Fibroblast of skin of right biceps (primary cell): ENCODE measurements at places on chromosomes 2 and 18.

DNA sequence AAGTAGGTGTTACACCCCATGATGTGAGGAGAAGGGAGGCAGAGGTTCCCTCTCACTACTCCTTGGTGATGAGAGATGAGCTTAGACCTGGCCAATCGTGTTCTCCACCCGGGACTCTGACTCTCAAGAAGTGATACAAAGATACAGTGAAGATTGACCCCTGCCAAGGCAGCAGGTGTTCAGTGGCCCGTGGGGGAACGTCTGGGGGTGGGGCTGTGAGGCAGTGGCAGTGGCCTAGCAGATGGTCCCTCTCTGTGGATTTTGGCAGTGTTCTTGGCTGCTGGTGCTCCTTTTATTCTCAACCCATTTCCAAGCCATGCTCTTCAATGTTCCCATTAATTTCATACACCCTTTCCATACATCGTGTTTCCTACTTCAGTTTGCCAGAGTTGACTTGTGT is 120.4 kb upstream of the NEDD4L start:
- no peak for DNase-seq

DNA sequence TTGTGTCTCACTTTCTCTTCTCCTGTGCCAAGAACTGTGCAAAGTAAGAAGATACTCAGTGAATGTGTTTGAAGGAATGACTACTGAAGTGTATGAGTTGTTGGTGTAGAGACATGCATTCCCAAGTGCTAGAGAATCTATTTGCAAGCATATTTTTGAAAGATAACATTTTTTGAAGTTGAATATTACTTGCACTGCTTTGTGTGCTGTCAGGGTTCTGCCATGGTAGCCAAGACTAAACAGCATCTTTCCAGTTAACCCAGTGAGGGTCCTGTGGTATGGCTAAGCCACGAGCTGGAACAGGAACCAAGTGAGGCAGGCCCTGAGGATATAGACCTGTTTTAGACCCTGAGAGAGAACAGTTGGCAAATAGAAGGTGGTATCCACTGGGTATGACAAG is 35.2 kb upstream of the EFEMP1 start:
- DNase-seq, result peak; percentile 35

DNA sequence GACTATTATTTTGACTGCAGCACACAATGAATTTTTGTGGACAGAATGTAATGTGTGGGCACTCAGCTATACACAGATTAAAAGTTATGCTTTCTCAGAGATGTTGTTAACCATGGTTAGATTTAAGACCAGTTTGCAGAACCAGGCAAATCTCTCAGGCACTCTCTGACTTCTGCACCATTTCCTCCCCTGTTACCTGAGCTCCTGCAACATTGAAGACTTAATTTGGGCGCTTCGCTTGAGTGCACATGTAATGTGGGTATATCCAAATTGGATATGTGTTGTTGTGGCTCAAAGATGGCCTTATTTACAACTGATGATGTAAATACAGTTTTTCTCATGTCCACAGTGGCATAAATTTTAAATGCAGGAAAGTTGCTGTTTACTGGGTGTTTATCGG is 469.4 kb downstream of the PTPRM start:
- no peak for DNase-seq

DNA sequence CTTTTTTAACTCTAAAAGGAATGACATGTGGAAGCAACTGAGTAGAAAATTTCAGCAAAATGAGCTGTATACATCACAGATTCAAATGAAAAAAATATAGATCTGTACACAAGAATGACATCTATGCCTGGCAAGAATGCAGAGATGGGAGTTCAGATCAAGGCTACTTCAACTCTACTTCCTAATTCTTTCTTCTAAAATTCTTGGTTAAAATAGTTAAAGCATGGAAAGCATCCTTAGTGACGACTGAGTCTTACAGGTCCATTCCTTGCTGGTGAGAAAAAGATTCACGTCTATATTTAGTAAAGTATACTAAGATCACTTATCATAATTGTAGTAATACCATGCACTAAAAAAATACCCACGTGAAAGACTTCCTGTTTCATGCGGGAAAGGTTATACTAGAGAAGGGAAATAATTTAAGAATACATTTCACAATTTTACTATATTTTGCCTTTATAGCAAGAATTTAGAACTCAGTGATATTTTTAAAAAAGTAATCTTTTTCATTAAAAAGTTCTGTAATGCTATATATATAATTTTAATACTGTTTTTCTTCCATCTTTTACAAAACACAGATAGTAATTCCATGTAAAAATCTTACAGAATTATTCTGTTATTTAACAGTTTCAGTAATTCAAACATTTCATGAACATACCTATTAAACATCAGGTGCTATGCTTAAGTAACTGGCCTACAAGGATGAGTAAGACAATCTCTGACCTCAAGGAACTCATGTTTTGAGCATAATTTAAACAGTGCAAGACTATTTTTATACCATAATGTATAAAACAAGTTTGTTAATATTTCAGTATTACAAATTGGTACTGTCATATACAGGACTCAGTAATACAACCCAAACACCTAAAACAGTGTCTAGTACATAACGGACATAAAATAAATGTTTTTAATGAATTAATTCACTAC is 159.6 kb downstream of the BAZ2B start:
- peak; percentile 56 for DNase-seq

DNA sequence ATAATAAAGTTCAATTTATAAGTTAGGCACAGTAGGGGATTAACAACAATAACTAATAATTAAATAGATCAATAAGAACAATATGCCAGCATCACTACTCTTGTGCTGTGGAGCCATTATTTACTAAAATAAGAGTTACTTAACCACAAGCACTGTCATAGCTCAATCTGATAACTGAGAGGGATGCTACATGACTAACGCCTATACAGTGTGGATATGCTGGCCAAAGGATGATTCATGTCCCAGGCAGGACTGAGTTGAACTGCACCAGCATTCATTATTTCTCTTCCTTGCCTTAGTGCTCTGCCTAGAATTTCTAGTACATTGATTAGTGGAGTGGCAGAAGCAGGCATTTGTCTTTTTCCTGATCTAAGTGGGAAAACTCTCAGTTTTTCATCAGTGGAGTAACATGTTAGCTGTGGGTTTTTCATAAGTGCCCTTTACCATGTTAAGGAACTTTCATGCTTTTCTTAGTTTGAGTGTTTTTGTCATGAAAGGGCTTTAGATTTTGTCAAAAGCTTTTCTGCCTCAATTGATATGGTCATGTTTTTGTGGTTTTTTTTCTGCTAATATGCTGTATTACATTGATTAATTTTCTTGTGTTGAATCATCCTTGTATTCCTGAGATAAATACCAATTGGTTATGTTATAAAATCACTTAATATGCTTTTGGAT is 21.7 kb downstream of the KIAA1328 start:
- DNase-seq, result peak; percentile 94

GRCh38 chr2:219929835-219930234 is 302.4 kb downstream of the SLC4A3 start:
- DNase-seq, result no peak

- no peak for DNase-seq
Observed at GRCh38 chr2:64624862-64625261, 28.9 kb downstream of the SERTAD2 start.

DNA sequence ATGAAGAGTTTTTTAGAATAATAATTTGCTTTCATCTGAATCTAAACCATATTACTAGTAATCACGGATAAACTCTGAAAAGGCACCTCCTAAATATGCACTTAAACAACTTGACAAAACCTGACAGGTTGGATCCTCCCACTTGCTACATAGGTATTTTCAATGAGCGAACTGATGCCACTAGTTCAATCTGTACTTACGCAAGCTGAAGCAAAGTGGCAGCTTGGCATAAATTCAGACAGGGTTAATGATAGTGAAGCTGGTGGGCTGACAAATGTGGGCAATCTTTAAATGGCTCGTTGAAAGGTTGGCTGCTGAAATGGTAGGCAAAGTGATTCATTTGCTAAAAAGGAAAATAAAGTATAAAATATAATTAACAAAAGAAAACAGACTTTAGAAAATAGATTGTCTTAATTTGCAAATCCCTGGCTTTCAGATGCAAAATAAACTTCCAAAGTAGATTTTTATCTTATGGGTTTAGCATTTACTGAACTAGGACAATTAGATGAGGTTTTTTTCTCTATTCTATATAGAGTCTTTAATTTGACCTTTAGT is 1713.5 kb upstream of the SLC39A10 start:
- no peak for DNase-seq

GRCh38 chr18:35050705-35051195 is 9.5 kb downstream of the MAPRE2 start:
- no peak for DNase-seq

DNA sequence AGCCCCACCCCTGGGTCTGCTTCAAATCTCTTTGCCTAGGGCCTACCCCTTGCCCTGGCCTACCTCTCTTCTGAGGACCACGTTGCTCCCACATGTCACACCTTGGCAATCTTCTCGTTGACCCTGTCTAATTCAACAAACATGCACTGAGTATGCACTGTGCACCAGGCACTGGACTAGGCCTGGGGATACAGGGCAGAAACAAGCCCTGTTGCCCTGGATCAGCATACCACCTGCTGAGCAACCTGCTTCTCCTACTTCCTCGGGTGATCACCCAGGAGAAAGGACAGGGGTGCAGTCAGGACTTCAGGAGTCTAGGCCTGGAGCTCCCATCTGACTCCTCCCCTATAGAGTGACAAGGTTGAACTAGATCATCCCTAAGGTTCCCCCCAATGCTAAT is 9.7 kb downstream of the WNT10A start:
- DNase-seq, result no peak

DNA sequence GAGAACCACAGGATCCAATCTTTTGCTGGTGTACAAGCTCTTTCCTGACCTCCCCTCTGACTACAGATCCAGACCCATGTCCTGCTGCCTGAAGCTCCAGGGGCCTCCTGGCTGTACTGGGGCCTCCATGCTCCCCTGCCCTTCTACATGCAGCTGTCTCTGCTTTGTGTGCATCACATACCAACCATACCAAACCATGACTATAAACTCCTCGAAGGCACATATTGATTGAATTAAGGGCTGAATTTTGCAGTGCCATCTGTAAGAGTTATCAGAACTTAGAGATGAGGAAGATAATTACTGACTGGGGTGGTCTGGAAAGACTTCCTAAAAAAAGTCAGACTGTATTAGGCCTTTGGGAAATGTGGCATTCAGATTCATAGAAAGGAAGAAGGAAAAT is 139.9 kb upstream of the CXCR4 start:
- DNase-seq, result no peak

DNA sequence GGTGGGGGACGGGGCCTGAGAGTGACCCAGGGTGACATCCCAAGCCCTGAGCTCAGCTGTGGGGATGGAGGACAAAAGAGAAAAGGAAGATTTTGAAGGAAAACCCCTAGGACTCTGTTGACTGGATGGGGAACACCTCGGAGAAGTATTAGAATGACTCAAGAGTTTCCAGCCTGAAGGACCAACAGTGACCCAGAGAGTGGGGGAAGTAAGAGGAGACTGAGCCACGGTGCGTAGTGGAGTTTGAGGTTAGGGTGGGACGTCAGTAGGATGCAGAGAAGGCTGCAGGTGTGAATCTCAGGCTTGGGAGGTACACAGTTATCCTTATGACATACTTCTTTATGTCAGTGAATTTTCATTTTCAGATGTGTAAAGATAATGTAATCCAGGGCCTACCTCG is 119.5 kb downstream of the NCK2 start:
- no peak for DNase-seq

DNA sequence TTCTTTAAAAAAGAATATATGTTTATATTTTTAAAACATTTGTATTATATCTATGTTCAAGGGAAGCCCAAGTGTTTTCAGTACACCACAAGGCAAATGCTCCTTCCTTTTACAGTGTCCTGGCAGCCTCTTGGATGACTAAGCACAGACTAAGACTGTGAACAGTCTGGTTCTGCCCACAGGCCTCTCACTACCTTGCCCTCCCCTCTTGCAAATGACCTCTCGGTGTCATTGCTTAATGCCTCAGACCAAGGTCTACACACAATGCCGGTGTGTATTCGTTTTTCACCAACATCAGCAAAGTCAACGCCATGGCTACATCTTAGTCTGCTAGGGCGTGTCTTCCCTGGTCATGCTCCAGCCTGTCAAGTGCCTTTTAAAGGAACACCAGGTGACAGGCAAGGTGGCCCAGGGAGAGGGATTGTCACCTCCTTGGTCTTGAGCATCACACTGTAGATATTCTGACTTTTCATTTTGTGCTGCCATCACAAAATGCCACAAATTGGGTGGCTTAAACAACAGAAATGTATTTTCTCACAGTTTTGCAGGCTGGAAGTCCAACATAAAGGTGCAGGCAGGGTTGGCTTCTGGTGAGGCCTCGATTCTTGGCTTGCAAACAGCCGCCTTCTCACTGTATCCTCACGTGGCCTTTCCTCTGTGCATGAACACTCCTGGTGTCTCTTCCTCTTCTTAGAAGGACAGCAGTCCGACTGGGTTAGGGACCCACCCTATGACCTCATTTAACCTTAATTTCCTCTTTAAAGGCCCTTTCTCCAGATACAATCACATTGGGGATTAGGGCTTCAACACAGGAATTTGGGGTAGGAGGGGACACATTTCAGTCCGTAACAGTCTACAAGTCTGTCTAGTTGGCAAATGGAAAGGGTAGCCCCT is 266.5 kb downstream of the KLHL29 start:
- DNase-seq, result peak; percentile 68

- peak; percentile 98 for DNase-seq
Observed at GRCh38 chr18:49690312-49690711, 123.0 kb downstream of the ACAA2 start.

- DNase-seq, result peak; percentile 96
Observed at GRCh38 chr2:240921311-240921994, 15.3 kb downstream of the CROCC2 start.

- DNase-seq, result no peak
Observed at GRCh38 chr18:32775628-32776027, 2.8 kb upstream of the KLHL14 start.

DNA sequence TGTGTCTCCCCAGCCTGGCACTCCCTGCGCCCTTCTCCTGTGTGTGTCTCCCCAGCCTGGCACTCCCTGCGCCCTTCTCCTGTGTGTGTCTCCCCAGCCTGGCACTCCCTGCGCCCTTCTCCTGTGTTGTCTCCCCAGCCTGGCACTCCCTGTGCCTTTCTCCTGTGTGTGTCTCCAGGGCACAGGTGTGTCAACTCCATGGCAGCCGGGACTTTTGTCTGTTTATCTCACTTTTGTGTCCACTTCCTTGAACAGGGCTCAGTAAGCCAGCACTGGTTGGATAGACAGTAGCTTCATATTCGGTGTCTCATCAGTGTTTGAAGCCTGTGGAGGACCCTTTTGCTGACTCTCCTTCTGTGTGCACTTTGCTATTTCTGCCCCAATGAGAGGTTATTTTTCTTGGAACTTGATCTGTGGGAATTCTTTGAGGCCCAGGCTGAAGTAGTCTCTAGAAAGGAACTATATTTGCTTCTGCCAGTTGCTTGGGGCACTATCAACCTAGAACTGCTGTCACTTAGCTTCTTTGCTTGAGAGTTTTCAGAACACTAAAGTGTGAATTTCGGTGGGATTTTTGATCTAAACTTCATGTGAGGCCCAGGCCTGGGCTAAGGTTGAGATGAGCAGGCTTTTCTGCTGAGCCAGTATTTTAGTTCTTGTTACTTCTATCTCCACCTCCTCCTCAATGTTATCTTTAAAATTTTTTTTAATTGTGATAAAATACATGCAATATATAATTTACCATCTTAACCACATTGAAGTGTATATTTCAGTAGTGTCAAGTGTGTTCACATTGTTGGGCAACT is 8.3 kb upstream of the ASB1 start:
- no peak for DNase-seq

- DNase-seq, result no peak
Observed at GRCh38 chr18:77343846-77344510, 94.3 kb downstream of the GALR1 start.
